ENCODE measurements at places on chromosomes 3 and 15.

DNA sequence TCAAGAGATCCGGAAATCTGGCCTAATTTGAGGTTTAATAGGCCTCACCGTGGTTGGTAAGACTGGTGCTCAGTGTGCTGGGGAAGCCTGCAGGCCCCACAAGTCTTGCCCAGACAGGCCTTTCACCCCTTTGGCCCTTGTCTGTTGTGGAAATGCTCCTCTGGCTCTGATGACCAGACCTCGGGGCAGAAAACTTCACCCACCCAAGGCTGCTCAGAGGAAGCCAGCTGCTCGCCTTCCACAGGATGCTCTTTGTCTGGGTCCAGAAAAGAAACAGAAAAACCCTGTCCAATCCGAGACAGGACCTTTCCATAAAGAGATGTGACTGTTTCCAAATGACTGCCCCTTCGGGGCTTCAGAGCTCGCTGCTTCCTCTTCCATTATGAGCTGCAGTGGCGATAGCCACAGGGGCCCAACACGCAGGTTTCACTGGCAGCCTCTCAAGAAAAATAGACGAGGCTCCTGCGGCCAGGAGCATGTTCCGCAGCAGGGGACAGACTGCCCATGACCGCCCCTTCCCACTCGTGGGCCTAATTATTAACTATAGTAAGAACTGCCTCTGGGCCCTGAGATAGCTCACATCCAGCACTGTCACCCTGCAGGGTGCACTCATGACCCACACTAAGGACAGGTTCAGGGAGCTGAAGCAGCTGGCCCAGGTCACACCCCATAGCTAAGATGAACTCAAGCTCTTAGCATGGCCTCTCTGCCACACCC, 6.8 kb upstream of the SNX22 start:
- DNase-seq, result no peak

GRCh38 chr3:50251220-50251619, 15.2 kb downstream of the GNAI2 start:
- DNase-seq, result no peak

DNA sequence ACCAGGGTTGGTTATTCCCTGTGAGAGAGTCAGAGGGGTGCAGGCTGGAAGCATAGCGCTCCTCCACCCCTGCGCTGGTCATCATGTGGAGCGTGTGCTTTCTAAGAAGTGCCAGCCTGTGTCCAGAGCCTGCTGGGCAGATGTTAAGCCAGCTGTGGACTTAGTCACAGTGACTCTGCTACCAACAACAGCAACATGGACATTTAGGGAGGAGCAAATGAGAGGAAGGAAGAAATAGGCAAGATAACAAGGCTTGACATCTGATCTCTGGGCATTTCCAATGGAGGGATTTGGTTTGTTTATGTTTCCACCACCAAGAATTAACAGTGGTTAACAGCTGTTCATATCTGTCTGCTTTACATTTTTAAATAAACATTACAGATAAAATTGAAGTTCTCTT, 36.4 kb upstream of the MYZAP start:
- no peak for DNase-seq

- no peak for DNase-seq
Observed at GRCh38 chr3:156321945-156322344, 201.6 kb downstream of the KCNAB1 start.

DNA sequence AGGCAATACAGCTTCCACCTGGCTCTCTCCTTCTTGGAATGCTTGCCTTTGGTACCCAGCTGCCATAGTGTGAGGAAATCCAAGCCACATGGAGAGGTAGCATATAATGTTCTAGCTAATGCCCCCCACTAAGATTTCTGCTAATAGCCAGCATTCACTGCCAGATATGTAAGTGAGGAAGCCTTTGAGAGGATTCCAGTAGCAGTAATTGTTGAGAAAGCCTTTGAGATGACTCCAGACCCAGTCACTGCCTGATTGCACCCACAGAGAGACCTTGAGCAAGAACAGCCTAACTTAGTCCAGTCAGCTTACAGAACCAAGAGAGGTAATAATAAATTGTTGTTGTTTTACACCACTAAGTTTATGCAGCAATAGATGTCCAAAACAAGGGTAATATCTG, 63.1 kb downstream of the STRIT1 start:
- no peak for DNase-seq

DNA sequence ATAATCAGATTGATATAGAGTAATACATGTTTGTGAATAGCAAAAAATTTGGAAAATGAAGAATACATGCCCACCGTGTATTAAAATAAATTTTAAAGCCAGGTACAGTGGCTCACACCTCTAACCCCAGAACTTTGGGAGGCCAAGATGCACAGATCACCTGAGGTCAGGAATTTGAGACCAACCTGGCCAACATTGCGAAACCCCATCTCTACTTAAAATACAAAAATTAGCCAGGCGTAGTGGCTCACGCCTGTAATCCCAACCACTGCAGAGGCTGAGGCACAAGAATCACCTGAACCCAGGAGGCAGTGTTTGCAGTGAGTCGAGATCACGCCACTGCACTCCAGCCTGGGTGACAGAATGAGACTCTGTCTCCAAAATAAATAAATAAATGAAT, 266.3 kb downstream of the SI start:
- no peak for DNase-seq

DNA sequence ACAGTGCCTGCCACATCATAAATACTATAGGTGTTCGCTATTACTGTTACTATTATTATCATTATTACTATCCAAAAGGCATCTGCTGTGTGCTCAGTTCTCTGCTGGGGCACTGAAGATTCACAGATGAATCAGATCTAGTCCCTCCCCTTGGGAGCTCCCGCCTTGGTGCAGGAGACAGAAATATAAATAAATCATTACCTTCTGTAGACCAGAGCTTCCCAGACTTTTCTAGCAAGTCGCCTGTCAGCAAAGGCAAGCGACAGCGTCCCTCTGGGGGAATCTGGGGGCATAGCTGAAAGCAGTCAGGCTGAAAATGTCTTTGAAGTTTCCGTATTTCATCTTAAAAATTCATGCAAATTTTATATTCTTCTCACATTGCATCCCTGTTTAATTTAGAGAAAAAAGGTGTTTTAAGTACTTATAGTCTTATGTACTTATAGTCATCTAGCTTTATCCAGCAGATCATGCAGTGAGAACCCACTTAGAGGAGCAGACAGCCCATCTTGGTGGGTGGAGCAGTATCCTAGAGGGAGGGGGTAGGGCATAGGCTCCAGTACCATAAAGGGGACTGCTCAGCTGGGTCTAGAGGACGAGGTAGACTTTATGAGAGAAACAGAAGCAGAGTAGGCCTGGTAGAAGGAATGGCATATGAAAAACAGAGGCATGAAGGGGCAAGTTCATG, 10.4 kb upstream of the BRPF1 start:
- no peak for DNase-seq

- DNase-seq, result no peak
Observed at GRCh38 chr3:160401291-160402095, 2.0 kb downstream of the SMC4 start.

- no peak for DNase-seq
Observed at GRCh38 chr3:108394016-108394415, 97.7 kb downstream of the HHLA2 start.

DNA sequence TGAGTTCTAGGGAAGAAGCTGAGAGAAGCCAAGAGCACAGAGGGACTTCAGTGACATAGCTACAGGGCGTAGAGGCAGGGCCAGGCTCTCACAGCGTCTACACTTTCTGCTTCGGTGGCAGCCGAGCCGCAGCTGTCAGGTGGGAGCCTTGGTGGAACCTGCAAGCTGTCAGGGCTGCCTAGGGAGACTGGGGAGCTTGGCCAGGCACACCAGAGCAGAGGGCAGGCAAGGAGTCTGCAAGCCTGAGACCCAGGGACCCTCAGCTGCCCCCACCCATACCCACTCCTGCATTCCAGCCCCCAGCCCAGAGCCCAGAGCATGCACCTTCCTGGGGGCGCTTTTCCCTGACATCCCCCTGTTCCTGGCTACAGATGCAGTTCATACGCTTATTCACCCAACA, 13.4 kb upstream of the KLF15 start:
- peak; percentile 44 for DNase-seq

DNA sequence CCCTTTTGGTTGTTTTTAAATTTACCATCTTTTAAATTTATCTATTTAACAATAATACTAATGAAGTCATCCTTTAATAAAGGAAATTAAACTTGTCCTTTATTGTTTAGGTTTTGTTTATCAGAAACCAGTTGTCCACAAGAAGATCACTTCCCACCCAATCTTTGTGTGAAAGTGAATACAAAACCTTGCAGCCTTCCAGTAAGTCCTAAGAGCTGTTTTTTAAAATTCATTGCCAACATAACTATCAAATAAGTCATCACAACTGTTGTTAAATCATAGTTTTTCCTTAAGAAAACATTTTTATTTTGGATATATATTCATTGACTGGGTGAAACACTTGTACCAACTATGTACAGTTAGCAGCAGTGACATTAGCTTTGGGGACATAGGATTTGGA, 59.4 kb downstream of the CALML4 start:
- DNase-seq, result no peak

DNA sequence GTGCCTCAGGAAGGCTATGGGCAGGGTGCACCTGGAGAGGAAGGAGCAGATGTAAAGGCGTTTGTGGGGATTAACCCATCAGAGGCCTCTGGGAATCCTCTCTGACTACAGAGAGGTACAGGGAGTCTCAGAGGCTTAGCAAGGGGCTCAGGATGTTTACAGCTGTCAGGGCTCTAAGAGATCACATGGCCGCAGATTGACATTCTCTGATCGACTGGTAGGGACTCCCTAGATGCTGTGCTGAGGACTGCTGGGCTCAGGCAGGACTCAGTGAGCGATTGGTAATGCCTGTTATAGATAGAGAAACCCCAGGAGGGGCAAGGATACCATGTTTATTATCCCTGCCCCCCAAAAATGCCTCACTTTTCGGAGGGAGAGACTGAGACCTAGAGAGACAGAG, 103.5 kb downstream of the CORO2B start:
- DNase-seq, result no peak

DNA sequence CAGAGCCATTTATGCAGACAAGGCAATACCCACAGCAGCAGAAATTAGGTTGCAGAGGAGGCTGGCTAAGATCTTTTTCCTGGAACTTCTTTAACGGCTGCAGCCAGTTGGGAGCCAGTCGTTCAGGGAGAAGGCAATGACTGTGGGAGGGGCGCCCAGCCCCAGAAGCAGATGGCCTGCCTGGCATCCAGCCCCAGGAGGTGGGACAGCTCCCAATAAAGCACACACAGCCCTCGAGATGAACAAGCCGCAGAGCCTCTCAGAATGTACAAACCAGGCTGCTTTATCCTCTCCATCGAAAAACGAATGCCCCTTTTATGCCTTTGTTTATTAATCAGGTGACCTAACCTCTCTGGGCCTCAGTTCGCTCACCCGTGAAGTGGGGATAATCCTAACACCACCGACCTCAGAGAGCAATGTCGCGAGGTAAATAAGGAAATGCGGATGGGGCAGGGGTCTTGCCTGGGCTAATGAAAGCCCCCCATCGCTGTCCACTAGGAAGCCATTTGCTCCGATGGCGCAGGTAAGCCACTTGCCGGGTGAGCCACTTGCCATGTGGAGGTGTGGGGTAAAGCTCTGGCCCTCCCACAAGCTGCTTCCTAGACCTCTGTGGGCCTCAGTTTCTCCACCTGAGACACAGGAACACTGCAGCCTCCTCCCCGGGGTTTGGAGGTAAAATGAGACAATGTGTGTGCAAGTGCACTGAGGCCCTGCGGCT, 35.8 kb downstream of the MGLL start:
- no peak for DNase-seq

DNA sequence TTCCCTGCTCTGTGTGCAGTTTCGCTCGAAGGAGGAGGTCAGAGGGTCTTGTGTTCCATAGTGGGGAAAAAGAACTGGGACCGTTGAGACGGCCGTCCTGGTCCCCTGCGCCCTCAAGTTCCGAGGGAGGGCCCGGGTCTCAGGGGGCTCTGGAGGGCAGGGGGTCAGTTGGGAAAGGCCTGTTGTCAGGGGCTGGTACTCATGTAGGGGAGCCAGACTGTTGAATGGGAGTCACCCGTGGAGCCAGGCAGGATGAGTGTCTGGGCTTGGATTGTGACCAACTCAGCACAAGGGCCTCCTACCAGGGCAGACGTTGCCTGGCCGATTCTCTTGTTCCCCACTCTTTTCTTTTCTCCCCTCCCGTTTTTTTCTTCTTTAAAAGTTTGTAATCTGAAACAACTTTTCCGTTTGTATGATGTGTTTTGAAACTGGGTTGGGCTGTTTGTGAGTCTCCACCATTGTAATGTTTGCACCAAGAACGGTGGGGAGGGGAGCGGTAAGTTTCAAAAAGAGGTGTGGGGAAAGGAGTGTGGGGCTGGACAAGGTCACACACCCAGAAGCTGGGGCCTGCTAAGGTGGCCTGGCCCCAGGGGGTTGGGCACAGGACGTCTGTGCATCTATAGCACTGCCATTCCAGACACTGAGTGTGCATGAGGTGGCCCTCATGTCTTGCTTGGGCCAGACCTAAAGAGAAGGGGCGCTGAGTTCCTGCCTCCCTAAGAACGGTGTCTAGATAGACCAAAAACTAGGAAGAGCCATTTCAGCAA, 1.1 kb downstream of the CMTM7 start:
- DNase-seq, result no peak
